MG63 (cell line): ENCODE measurements at places on chromosomes 4 and X.

GRCh38 chr4:104818579-104818978, 323.9 kb upstream of the CXXC4 start:
- no peak for DNase-seq

GRCh38 chr4:11484531-11484930, 55.8 kb upstream of the HS3ST1 start:
- DNase-seq = no peak

- DNase-seq = no peak
These were observed 19.4 kb upstream of the SEL1L3 start for GRCh38 chr4:25882226-25882625.

DNA sequence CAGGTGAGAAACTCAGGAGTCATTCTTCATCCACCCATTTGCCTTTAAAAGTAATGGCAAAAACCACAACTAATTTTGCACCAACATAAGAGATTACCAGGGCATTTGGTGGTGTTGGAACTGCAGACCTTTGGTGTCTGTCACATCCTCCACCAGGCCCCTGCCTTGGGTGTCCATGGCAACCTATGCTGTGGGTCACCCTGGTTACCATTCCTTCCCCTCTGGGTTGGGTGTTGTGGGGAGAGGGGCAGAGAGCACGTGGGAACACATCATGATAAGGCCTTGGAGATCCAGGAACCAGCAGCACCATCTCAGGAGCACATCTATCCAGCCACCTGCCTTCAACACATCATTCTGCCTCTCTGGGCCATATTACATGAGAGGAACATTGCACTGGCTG, 77.3 kb downstream of the CHRNA9 start:
- no peak for DNase-seq

GRCh38 chrX:140503714-140504351, 1.0 kb downstream of the SOX3 start:
- DNase-seq = peak; percentile 25

GRCh38 chrX:37745354-37745753, 34.5 kb upstream of the CYBB start:
- peak; percentile 47 for DNase-seq

- no peak for DNase-seq
These were observed 268.6 kb upstream of the PCDH18 start for GRCh38 chr4:137800861-137801260.

GRCh38 chrX:120419463-120419862, 49.6 kb downstream of the LAMP2 start:
- DNase-seq = no peak

GRCh38 chr4:143581331-143581946, 67.9 kb downstream of the SMARCA5 start:
- no peak for DNase-seq

DNA sequence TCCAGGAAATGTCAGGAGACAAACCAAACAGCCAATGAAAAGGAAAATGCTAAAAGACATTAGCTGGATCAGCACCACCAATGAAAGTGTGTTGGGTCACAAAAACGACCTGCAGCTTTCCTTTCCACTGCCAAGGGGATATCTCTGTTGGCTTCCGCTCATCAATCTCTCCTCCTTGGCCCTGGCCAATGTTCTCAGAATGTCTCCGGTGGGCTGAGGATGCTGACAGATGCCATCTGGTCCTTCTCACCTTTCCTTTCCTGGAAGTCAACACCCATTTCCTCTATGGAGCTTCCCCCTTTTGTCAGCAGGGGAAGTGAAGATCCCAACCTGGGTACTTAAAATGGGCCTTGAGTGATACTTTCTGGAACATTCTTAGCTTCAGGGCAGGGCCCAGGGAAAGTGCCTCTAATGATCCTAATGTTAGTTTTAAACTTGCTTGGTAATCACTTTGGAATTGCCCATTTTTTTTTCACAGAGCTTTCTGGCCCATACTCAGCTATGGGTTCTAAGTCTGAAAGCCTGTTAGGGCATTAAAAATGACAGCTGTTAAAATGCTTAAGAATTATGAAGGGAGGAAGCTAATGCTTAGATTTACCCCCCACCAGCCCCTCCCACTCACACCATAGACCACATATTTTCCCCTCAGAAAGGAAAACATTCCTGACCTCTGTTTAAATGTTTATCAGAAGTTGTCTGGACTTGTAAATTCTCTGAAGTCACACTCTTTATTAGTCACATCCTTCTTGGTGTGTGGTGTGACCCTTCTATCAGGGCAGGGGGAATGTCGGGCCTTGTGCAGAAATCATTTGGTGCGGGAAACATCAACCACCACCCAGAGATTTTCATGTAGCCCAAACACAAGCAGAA, 29.2 kb downstream of the IGFBP7 start:
- DNase-seq = peak; percentile 70

GRCh38 chr4:101135371-101136010, 211.8 kb downstream of the PPP3CA start:
- no peak for DNase-seq

DNA sequence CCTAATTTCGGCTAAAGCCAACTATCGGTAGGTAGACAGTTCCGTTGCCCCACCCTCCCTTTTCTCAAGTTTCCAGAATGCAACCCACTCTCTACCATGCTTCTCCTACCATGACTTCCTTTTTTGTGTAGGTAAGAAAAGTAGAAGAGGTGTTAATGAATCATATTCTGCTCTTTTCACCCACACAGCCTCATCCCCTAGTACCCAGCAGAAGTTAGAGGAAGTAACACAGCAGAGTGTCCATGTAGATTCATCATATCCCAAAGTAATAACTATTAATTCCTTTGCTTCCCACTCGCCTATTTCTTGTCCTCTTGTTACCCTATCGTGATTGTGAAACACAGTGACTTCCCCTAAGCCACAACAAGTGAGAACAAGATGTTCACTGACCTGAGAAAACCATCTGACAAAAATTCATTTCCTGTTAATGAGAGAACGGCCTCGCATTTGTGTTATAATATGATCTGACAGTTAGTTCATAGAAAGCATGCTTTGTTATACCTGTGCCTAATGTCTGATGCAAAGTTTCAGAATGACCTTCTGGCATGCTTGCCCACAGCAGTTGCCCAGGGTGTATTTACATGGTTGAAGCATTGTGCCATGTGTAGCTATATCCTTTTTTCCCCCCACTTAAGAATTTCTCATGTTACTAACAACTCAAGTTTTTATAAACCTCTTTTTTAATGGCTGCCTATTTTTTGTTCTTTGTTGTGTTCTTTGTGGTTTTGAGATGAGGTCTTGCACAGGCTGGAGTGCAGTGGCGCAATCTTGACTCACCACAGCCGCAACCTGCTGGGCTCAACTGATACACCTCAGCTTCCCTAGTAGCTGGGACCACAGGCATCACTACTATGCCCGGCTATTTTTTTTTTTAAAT, 185.6 kb downstream of the RAP1GDS1 start:
- DNase-seq = no peak

DNA sequence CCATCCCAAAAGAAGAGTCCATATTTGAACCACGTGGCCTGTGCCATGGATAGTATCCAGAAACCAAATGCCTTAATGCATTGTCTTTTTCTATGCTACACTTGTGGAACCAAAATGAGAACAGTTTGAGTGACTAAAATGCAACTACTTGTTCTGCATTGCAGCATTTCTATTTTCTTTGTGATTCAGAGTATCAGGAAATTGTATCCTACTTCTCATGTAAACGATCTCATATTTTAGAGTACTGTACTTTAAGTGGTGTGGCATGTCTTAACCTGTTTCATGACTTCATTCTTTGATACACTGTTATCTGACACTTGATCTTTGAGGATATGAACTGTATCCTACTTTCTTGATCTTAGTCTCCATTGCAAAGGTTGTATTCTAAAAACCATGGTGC, 167.2 kb upstream of the WDR1 start:
- DNase-seq = no peak

DNA sequence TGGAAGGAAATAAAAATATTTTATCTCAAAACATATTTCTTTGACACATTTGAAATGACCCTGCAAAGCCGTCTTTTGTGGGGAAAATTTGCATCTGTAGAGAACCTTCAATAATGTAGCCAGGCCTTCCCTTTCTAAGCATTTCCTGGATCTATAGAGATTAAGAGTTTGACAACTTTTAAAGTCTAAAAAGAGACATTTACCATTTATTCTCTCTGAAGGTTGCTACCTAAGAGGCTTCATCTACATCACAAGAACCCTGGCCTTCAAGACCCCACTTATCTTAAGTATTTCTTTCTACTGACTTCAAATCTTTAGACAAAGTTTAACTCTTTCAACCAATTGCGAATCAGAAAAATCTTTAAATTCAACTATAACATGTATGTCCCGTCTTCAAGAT, 1639.8 kb downstream of the RPA4 start:
- DNase-seq = no peak

DNA sequence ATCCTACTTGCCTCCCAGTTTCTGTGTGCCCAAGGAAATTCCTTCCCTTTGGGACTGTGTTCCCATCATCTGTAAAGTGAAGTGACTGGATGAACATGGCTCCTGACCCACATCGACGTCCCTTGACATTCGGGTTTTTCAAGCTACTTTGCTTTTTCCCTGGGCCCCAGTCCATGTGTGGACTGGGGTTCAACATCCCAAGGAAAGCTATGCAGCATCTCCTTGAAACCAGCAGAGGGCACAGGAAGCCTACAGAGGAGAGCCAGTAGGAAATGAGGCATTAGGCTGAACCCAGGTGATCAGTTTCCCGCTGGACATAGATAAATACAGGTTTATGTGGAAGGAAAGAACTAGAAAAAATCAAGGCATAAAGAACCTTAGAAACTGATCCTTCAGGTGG, 145.1 kb upstream of the ARHGEF9 start:
- no peak for DNase-seq

DNA sequence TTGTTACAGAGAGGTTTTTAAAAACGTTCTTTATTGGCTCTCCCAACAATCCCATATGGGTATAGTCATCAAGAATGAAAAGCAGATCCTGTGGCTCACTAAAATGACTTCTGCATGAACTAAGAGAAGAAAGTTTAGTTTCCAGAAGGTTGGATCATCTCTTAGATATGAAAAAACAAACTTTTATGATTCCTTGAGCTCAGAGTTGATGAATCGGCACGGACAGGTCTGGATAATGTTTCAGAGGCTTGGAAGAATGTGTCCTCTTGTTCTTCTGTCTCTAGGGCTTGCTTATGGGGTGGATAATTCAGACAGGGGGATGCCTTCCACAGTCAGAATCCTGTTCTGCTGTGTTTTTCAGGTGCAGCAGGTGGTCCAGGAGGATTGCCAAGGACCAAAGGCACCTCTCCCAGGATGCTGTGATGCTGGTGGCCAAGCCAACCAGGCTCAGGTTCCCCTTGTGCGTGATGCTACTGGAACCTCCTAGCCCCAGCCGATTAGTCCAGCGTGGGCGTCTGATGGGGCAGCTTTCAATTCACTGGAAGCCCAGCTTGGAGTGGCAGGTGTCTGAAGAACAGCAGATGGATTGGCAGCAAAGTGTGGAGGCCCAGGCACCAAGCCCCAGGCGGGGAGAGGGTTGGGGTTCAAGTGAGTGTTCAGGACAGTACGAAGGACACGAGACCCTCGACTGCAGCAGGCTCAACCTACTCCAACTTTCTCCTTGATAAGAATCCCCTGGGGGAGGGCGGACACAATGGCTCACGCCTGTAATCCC, 30.3 kb downstream of the CCKAR start:
- DNase-seq = peak; percentile 28

- DNase-seq = no peak
These were observed 307 bp downstream of the ATG4A start for GRCh38 chrX:108091878-108092291.

DNA sequence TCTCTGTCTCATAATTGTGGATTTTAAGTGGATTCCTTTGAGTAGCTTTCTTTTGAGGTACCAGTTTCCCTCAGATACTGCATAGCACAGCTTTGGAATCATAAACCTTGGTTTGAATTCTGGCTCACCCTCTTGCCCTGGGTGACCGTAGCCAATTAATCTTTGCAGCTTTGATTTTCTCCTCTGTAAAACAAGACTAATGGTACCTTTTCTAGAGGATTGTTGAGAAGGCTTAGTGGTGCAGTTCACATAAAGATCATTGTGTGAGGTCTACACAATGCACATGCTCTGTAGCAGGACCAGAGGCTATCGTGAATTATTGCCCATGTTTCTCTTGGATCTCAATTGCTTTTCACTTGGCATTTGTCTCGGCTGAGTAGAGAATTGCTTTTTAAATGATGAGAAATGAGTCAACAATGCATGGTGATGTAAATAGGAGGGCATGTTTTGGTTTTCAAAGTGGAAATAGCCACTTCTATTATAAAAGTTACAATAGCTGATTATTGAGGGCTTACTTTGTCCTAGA, 47.9 kb downstream of the TMEM131L start:
- DNase-seq = peak; percentile 28
